Breast epithelium (tissue), 4 donors: ENCODE measurements at places on chromosomes 13 and 19.
A peak's percentile ranks its signal among the peaks of the same experiment; 100 is the strongest.

- no peaks in the 10 kb centered on the region for H3K4me1 ChIP-seq
- no peaks in the 10 kb centered on the region for H3K36me3 ChIP-seq
- no peak overlapping the region for H3K27ac ChIP-seq
Measured at GRCh38 chr13:85755123-85755522, 44.1 kb downstream of the SLITRK6 start.

- no peaks in the 10 kb centered on the region for H3K36me3 ChIP-seq
- no peak overlapping the region for H3K27ac ChIP-seq
- H3K27me3 ChIP-seq: peaks cover 93% of the 10 kb centered on the region
- no peak overlapping the region for H3K4me3 ChIP-seq
Measured at GRCh38 chr13:78600280-78600883, 3.0 kb downstream of the POU4F1 start.

DNA sequence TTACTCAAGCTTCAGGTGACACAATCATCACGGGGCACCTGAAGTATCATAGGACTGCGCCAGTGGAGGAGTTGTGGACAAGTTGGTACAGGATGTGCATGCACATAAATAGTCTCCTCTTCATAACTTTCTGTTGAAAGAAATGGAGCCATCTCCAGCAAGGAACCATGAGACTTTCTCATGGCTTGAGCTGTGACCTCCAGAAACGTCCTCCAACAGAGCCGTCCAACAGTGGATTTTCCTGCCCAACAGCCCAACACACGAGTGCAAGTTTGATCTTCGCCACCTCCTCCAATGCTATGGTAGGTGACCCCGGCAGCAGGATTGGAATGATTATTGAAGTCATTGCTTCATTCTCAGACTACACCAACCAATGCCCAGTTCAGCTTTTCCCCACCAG lies 105.1 kb upstream of the ZNF507 start:
- no peaks in the 10 kb centered on the region for H3K4me1 ChIP-seq
- no peak overlapping the region for H3K4me3 ChIP-seq
- no peaks in the 10 kb centered on the region for H3K36me3 ChIP-seq
- no peak for DNase-seq
- H3K27ac ChIP-seq: no peak overlapping the region

DNA sequence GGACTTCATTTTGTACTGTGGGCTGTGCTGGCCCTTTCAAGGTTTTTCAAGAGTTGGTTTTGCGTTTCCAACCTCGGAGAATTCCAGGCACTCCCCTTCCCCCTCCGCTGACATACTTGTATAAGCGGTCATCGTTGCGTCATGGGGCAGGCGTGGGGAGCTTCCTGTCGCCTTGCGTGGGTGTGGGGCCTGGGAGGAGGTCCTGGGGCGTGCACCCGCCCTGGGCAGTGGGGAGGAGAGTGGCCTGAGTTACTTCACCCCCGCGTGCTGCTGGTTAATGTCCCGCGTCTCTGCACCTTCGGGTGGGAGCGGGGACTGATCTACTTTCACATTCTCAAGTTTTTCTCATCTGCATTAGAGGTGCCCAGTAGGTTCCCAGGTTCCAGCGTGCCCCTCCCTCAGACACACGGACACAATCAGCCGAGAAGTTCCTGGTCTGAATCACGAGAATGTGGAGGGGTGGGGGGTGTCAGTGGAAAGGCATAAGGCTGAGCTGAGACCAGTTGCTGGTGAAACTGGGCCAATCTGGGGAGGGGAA lies 4.1 kb downstream of the IER2 start:
- peak overlapping the region; percentile 99 for H3K27ac ChIP-seq
- no peaks in the 10 kb centered on the region for H3K27me3 ChIP-seq
- peak; percentile 93 for DNase-seq
- no peaks in the 10 kb centered on the region for H3K36me3 ChIP-seq
- peak overlapping the region; percentile 72 for H3K4me3 ChIP-seq

GRCh38 chr19:33171222-33171795 lies 22.8 kb upstream of the LRP3 start:
- no peaks in the 10 kb centered on the region for H3K36me3 ChIP-seq
- peaks cover 7% of the 10 kb centered on the region for H3K4me1 ChIP-seq
- no peaks in the 10 kb centered on the region for H3K27me3 ChIP-seq
- H3K27ac ChIP-seq: no peak overlapping the region

DNA sequence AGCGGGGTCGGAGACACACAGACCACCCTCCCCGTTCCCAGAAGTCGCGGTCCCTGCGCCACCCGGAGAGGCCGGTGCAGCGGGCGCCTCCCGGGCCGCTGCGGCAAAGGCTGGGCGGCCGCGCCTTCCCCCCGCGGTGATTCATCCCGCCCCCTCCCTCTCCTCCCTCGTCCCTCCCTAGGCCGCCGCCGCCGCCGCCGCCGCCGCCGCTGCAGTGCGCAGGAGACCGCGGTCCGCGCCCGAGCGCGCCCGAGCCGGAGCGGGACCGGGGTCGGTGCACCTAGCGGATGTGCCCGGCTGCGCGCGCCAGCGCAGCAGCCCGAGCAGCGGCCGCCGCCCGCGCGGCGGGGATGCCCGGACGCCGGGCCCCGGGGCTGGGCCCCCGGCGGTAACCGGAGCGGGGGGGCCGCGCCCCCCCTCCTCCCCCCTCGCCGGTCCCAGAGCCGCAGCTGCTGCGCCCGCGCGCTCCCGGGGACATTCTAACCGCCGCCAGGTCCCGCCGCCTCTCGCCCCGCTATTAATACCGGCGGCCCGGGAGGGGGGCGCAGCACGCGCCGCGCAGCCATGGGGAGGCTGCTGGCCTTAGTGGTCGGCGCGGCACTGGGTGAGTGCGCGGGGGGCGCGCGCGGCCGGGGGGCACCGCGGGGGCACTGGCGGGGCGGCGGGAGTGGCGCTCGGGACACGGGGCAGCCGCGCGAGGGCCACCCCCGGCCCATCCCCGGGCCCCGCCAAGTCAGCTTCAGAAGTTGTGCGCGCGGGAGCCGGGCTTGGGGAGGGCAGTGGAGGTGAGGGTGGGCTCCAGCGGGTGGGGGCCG lies at the start of gene SCN1B:
Gene SCN1B (plus strand): TSS at position 214 of the 815 bp plus-strand sequence. CDS start 351 bp downstream, at position 565.
- H3K27me3 ChIP-seq: no peaks in the 10 kb centered on the region
- peak within 1 kb of the TSS; percentile 87 for H3K4me3 ChIP-seq
- peak within 1 kb of the TSS; percentile 55 for H3K27ac ChIP-seq
- DNase-seq: no peak
- H3K36me3 ChIP-seq: peaks cover 5% of the 10 kb centered on the region

GRCh38 chr13:80262051-80262695 lies 78.8 kb downstream of the SPRY2 start:
- H3K36me3 ChIP-seq: no peaks in the 10 kb centered on the region
- no peaks in the 10 kb centered on the region for H3K27me3 ChIP-seq
- H3K27ac ChIP-seq: no peak overlapping the region
- no peak overlapping the region for H3K4me3 ChIP-seq
- DNase-seq: no peak

- no peak overlapping the region for H3K4me3 ChIP-seq
- no peaks in the 10 kb centered on the region for H3K36me3 ChIP-seq
- no peak for DNase-seq
- no peak overlapping the region for H3K27ac ChIP-seq
- H3K4me1 ChIP-seq: no peaks in the 10 kb centered on the region
Measured at GRCh38 chr19:1304197-1304924, 18.7 kb downstream of the EFNA2 start.

DNA sequence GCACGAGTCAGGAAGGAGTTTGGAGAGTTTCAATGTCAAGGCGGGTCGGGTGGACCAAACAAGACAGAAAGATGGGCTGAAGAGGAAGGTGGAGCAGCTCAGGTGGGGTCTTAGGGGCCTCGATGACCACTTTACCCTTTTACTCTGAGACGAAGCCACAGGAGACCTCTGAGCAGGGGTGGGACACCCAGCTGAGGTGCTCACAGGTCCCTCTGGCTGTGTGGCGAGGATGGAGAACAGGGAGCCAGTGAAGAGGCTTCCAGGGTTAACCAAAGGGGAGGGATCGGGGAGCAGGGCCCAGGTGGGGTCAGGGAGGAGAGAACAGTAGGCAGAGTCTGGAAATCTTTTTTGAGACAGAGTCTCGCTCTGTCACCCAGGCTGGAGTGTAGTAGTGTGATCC lies 2.0 kb upstream of the CCER2 start:
- no peaks in the 10 kb centered on the region for H3K36me3 ChIP-seq
- no peaks in the 10 kb centered on the region for H3K4me1 ChIP-seq
- H3K27ac ChIP-seq: no peak overlapping the region
- no peaks in the 10 kb centered on the region for H3K27me3 ChIP-seq
- no peak for DNase-seq

DNA sequence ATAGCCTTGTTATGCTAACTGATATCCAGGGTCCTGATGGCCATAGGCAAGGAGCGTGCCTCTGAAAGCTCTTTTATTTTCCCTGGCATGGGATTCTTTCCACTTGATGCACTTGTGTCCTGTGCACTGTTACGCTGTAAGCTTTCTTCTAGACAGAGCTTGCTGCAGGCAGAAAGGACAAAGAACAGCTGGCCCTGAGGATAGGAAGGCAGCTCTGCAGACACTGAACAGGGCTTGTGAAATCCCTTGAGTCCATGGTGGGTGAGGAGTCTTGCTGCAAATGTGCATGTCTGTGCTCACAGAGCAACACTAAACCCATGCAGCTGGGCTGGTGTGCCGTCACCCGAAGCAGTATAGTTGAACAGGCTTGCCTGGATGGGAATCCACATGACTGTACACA lies 126.6 kb downstream of the AKAP11 start:
- no peak for DNase-seq
- no peaks in the 10 kb centered on the region for H3K27me3 ChIP-seq
- no peaks in the 10 kb centered on the region for H3K36me3 ChIP-seq
- H3K4me3 ChIP-seq: no peak overlapping the region
- no peaks in the 10 kb centered on the region for H3K4me1 ChIP-seq
- no peak overlapping the region for H3K27ac ChIP-seq

DNA sequence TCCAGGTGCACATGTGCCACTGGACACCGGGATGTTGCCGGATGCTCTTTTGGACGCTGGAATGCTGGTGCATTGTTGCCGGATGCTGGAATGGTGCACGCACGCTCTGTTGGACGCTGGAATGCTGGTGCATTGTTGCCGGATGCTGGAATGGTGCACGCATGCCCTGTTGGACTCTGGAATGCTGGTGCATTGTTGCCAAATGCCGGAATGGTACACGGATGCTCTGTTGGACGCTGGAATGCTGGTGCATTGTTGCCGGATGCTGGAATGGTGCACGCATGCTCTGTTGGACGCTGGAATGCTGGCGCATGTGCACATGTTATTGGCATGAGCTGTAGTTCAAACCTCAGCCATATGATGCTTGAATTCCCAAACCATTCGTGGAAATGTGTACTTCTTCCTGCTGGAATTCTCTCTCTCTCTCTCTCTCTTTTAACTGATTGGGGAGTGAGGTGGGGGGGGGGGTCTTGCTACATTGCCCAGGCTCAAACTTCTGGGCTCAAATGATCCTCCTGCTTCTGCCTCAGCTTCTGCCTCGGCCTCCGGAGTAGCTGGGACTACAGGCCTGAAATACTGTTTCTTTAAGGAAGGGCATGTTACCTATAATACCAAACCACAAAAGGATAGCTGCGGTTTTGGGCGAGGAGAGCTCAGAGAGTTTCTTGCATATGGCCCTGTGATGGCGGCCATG lies 1.2 kb upstream of the MCF2L start:
- peak; percentile 22 for DNase-seq
- H3K36me3 ChIP-seq: no peaks in the 10 kb centered on the region
- H3K27me3 ChIP-seq: no peaks in the 10 kb centered on the region
- no peaks in the 10 kb centered on the region for H3K4me1 ChIP-seq
- H3K4me3 ChIP-seq: peak overlapping the region; percentile 61

DNA sequence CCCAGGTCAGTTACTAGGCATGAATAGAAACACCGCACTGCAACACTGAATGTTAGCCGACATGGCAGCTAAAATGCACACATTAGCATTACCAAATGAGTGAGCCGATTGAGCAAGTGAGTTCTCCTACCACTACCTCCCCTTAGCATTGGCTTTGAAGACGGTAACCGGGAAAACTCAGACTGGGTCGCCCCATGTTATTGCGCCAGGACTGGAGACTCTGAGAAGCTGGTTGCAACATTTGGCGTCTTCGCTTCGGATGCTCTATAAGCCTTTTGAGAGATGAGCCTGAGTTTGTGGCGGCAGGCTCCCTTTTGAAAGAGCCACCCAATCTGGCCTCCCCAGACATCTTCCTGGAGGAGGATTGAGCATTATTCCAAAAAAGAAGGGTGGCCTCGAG lies 68.5 kb upstream of the POMP start:
- no peaks in the 10 kb centered on the region for H3K4me1 ChIP-seq
- peaks cover 4% of the 10 kb centered on the region for H3K36me3 ChIP-seq
- H3K27ac ChIP-seq: no peak overlapping the region
- H3K4me3 ChIP-seq: no peak overlapping the region
- no peak for DNase-seq

DNA sequence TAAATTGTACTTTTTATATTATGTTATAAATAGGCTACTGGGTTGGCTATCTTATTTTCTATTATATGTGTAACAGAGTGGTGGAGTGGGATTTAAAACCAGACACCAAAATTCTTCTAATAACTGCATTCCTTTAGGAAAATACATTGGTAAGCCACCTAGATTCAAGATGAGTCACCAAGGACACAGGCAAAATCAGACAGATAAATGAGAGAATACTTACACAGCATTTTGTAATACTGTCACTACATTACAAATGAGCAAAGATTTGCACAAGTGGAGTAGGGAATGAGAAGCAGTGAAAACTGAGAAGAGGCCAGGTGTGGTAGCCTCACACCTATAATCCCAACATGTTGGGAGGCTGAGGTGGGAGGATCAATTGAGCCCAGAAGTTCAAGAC lies 6.2 kb upstream of the SPART start:
- H3K27ac ChIP-seq: no peak overlapping the region
- no peak overlapping the region for H3K4me3 ChIP-seq
- DNase-seq: no peak

- H3K36me3 ChIP-seq: no peaks in the 10 kb centered on the region
- DNase-seq: peak; percentile 74
- H3K27ac ChIP-seq: peak overlapping the region; percentile 99
- peak overlapping the region; percentile 84 for H3K4me3 ChIP-seq
- peaks cover 15% of the 10 kb centered on the region for H3K4me1 ChIP-seq
Measured at GRCh38 chr19:39390451-39390750, 505 bp downstream of the PAF1 start.

GRCh38 chr19:52690369-52691214 lies 44.3 kb downstream of the ZNF611 start:
- DNase-seq: peak; percentile 96
- H3K4me3 ChIP-seq: peak overlapping the region; percentile 65
- no peaks in the 10 kb centered on the region for H3K36me3 ChIP-seq
- H3K4me1 ChIP-seq: no peaks in the 10 kb centered on the region
- no peaks in the 10 kb centered on the region for H3K27me3 ChIP-seq
- peak overlapping the region; percentile 96 for H3K27ac ChIP-seq
